ENCODE measurements at places on chromosomes 1 and 21. TPM values are rescaled to one million over a fixed set of nuclear protein-coding genes. Genes with fewer than 3 reads are reported as not detected.

- DNase-seq = peak; percentile 21
These were observed 268.9 kb downstream of the HHAT start for GRCh38 chr1:210597555-210598134.

DNA sequence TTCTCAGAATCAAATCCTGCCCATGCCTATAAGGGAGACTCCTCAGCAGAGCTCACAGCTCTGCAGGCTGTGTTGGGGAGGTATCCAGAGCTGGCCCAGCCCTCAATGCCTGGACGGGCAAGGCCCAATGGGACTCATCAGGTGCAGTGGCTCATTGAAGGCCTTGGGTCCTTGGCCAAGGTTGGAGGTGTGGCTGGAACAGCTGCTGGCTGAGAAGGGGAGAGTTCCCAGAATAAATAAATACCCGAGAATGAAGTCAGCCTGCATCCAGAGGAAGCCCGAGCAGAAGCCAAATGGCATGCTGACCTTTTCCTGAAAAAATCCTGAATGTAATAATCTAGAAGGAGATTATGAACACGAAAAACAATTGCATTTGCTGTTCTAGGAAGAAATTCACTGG lies 25.2 kb upstream of the IKBKE start:
- DNase-seq = no peak

- DNase-seq = peak; percentile 69
These were observed 725 bp downstream of the MTFR1L start for GRCh38 chr1:25820247-25821111.

- no peak for DNase-seq
These were observed 287.6 kb downstream of the AKT3 start for GRCh38 chr1:243562473-243562872.

DNA sequence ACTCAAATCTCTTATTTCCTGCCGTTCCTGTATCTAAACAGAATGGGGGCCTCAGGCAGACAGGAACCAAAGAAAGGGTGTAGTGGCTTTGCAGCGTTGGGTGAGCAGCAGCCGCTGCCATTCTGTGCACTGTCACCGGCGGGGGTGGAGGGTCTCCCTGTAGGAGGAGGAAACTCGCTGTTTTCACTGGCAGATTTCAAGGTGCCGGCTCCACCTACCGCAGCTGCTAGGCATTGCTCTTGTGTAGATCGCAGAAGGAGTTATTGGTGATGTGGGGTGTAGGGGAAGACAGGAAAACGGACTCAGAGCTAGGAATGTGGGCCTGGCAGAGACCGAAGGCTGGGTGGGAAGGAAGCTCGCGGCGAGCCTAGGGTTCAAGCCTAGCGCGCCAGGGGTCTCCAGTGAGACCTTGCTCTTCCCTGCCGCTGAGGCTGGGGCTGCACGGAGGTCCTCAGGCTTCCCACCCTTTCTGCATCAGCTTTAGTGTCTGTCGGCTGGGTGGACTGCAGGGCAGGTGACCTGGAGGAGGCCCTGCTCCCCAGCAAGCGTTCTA lies 20.8 kb downstream of the ATP5PO start:
- peak; percentile 70 for DNase-seq

DNA sequence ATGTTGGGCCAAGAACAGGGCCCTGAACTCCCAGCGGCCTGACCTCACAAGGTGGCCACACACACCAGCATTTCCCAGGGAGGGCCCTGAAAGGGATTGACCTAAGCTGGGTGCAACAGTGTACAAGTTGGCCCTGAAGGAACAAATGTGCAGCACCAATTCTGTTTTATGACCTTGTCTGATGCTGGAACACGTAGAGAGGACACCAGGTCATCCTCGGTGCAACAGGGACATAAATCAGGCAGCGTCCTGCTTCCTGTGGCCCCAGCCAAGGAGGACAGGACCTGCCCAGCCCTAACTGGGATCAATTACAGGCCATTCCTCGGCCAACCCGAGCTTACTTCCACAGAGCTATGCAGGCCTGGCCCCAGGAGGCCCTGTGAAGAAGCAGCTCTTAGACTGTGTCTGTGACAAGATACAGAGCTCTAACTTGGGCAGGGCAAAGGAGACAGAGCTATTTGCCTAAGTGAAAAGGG lies 12.8 kb upstream of the PHC2 start:
- no peak for DNase-seq

- DNase-seq = no peak
These were observed 68.8 kb upstream of the SSX2IP start for GRCh38 chr1:84758968-84759491.

- DNase-seq = no peak
These were observed 320.4 kb downstream of the RWDD3 start for GRCh38 chr1:95554408-95554807.

Gene IL20
- not detected for total RNA-seq

Gene TMEM50A
- 51.2 TPM for total RNA-seq

Gene AADACL4
- total RNA-seq = not detected

Gene AK4
- total RNA-seq = 244 TPM

Gene MROH9
- total RNA-seq = not detected

Gene CELA2A
- not detected for total RNA-seq
